ENCODE measurements at places on chromosomes 2 and 18.
A peak's percentile ranks its signal among the peaks of the same experiment; 100 is the strongest.

- no peak for DNase-seq
These were observed 334.3 kb upstream of the VWC2L start for GRCh38 chr2:214076527-214076926.

DNA sequence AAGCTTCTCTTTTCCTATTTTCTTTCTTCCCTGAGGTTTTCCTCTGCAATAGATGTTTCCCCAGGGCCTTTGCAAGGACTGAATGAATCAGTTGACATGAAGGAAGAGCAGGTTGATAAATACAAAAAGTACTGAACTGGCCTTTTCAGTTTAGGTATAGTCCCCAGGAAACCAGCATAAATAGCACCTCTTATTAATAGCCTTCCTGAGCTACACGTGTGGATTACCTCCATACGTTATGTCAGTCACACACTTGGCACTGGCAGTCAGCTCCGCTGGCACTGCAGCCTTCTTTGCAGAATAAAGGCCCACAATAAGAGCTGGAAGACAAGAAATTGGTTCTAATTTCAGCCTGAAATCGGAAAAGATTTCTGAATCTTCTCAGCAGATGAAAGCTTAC is 60.7 kb downstream of the KCTD18 start:
- DNase-seq = no peak

DNA sequence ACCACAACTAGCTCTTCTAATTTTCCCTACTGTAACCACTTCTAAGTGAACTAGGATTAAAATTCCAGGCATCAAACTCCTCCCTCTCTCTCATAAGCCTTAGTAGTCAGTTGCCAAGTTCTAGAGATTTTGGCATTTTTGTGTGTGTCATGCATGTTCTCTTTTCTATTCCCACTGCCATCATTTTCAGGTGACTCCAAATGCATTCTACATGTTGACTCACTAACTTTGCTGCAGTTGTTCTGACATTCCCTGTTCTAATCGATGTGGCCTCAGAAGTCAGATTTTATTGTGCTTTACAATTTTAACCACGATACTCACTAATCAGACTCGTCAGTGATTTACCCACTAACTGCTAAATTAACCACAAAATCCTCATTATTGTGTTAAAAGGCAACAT is 13.3 kb downstream of the DSC1 start:
- DNase-seq = no peak

- DNase-seq = no peak
These were observed 34.1 kb upstream of the SLC39A10 start for GRCh38 chr2:195622966-195623365.

GRCh38 chr2:41764919-41765318 is 282.9 kb upstream of the PKDCC start:
- no peak for DNase-seq

GRCh38 chr2:68292108-68292710 is 27.5 kb downstream of the CNRIP1 start:
- peak; percentile 12 for DNase-seq

GRCh38 chr2:177271981-177272666 is 7.6 kb upstream of the NFE2L2 start:
- no peak for DNase-seq

DNA sequence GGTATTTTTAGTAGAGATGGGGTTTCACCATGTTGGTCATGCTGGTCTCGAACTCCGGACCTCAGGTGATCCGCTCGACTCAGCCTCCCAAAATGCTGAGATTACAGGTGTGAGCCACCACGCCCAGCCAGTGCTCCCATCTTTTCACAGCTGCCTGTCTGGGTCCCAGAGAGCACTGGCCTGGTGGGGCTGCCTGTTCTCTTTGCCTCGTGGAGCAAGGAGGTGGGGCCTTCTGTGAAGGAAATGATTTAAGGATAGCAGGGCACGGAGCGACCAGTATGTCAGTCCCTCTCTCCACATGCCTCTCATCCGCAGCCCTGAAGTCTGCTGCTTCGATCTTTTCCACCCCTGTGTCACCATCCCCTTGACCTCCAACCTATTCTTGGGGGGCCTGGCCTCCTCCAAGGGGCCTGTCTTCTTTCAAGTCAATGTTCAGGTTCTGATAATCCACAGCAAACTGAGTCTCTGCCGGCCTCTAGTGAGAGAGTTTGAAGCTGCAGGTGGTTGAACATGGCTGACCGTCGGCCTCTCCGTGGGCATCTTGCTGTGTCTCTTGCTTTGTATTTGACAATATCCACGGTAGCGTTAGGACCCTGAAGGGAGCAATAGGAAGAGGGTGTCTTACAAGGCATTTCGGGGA is 28.2 kb upstream of the GIGYF2 start:
- DNase-seq = peak; percentile 49

GRCh38 chr2:45070113-45070652 is 60.9 kb upstream of the SIX2 start:
- DNase-seq = peak; percentile 35

DNA sequence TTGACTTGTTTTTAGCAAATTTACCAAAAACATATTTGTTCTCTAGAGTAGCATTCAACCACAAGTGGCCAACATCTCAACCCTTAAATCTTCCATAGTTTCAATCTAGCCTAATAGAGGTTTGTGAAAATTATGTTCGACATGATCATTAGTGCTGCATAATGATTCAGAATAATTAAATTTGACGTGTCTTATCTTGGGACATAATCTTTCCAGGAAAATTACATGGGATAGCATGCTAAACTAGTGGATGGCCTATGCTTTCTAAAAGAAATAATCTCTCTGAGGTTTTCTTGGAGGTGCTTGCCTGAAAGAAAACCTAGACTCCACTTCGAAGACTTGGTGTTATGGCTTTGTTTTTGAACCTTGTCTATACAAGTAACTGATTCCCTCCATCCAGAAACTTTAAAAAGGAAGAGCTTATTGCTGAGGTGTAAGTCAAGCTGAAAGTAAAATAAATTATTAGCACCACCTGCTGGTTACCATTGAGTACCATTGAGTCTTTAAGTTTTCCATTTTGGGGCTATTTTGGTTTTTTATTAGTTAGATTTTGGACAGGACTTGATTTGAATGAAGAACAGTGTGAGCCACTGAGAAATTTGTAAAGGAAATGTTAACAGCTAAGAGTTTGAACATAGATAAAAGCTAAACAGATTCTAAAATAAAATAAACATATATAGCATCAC is 32.7 kb downstream of the COX7A2L start:
- DNase-seq = no peak

DNA sequence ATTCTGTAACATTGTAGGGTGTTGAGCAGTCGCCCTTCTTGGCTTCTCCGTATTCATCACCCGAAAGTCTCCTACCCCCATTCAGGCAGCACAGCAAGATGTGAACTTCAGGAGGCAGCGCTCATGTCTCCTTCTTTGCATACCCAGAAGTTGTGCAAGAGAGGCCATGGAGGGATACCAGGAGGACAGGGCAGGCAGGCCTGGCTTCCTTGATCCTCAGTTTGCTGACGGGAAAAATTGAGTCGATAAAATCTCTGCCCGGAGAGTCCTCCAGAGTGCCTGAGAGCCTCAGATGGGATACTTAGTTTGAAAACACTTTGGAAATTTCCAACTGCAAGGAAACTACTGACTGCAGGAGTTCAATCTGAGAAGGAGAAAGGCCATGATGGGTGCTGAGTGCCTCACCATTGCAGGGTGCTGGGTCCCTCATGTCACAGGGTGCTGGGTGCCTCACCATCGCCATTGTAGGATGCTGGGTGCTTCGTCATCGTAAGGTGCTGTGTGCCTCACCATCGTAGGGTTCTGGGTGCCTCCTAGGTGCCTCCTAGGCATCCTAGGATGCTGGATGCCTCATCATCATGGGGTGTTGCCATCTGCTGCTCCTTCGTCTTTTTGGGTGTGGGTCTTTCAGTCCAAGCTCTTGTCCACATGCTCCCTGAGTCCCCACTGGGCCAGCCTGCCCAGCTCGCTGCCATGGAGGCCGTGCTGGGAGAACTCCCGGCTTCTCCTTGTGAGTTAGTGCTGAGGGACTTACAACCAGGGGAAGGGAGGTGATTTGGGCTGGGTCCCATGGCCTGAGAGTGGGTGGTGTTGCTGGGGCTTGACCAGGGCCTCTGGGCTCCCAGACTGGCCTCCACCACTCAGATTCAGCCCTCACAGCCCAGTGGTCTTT is 162.4 kb downstream of the DDX1 start:
- no peak for DNase-seq

DNA sequence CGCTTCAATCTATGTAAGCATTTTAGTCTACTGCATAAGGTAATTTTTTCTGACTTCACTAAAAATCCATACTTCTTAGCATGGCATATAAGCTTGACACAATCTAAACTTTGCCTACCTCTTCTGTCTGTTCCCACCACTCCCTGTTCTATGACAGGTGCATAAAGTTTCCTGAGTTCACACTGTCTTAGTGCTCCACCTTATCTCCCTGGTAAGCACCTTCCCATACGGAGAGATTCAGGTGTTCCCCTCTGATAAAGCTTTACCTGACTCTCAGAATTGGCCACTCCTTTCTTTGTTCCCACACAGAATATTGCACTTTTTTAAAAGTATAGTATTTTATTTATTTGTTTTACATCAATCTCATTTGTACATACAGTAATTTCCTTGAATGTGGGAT is 16.8 kb upstream of the ITGA4 start:
- DNase-seq = no peak

DNA sequence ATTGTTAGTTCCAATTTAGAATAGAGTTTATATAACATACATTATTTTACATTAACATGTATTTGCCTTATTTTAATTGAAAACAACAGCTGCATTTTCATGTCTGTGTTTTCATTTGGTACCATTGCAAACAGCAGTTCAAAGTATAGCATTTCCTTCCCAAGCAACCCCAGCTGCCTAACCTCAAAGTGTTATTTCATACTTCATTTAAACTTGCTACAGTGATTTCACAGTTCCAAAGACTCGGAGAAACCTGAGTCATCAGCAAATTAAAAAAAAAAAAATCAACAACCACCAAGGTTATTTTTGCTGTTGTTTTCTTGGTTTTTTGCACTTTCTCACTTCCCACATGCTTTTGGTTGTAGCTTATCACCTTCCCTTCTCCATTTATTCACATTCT is 236.5 kb upstream of the SPHKAP start:
- no peak for DNase-seq

- no peak for DNase-seq
These were observed 379.4 kb downstream of the CDH2 start for GRCh38 chr18:27797484-27797883.

GRCh38 chr2:10172033-10172871 is 49.7 kb downstream of the RRM2 start:
- no peak for DNase-seq

DNA sequence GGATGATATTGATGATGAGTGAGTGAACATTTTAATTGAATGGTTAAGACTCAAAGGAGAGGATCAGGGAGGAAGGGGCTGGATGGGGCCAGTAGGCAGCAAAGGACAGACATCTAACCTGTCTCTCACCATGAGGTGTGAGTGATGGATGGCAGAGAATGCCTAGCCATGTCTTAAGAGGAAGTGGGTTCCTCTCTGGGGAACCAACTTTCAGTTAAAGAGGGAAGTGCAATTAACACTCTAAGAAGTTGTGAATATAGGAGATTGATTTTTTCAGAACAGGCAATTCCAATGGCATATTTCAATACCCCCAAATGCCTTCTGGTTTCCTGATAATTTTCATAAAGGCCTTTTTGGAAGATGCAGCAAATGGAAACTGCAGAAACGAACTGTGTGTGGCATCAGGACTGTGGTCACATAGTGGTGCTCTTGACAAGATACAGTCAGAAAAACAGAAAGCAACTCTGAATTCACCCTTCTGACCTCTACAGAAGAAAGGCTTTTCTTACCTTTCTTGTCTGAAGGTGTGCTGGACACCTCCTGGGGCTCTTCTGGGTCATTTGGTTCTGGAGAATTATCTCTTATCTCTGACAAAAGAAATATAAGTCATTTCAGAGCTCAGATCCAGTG is 10.2 kb downstream of the SP110 start:
- DNase-seq = no peak

GRCh38 chr2:53751728-53752127 is 15.9 kb upstream of the CHAC2 start:
- no peak for DNase-seq

DNA sequence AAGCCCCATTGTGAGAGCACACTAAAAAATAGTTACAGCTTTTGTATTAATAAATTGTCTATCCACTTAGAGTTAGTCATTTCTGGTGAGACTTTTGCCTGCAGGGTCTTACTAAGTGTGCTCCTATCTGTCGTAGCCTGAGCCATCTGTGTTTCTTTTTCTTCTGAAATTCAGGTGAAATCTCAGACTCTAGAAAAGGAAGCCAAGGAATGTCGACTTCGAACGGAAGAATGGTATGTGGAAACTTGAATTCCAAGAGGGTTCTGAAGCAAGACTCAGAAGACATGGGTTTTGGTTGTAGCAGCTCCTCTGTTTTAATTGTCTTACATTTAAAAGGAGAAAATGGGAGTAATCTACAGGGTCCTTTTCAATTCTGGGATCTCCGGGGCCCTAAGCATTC is 70.0 kb upstream of the STON1 start:
- DNase-seq = no peak

DNA sequence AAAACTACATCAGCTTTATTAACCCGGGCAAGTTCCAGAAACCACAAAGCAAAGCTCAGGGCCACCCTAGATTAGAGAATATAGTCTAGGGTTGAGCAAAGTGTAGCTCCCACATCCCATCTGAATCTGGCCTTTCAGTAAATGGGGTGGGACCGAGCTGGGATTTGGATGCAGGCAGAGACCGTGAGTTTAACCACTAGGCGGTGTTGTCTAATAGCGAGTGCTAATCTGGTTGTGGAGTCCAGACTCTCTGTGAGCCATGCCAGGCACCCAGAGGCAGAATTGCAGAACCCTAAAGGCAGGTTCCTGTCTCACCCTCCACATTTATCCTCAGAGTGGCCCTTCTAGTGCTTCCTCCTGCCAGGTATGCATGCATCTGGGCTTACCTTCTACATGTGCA is 435.9 kb downstream of the TSN start:
- peak; percentile 50 for DNase-seq

DNA sequence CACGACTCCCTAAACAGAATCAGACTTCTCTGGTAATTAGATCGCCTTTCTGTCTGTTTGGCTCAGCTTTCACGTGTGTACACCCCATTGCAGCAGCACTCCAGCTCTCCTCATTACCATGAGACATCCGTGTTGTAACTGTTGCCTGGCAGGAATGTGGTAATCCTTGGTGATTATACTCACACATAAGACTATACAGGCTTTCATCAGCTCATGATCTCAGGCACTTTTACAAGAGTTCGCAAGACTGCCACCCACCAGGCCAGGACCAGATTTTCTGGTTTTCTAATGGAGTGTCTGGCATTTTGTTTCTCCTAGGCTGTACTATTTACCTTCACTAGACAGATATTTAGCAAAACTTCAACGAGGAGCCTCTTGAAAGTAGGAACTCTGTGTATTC is 50.2 kb downstream of the ACVR1 start:
- DNase-seq = no peak
